ENCODE measurements at places on chromosomes 5 and 9. TPM values are rescaled to one million over a fixed set of nuclear protein-coding genes. Genes with fewer than 3 reads are reported as not detected.

DNA sequence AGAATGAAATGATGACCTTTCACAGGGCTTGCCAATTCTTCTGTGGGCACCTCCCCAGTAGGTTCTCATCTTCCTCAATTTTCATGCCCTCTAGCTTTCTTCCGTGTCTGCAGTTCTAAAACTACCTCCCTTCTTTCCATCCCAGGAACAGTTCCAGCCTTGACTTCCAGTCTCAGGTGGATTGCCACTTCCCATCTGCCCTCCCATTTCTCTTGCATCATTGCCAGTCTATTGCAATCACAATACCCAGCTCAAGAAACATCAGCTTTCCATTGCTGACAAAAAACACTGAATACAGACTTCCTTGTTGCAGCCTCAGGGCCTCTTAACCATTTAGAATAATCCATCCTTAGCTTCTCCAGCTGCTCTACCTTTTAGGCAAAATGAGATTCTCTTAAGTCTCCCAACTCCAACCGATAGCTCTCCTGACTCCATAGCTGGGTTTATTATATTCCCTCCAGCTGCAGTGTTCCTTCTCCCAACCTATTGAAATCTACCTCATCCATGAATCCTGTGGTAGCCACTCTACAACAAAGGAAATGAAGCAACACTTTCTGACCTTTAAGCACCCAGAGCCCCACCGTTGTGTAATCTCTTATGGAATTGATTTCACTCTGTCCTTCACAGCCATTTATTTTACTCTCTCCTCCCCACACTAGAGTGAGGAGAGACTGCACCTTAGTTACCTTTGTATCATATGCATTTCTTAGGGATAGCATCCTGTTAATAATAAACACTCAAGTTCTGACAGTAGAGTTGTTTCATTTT lies 75.6 kb upstream of the PCA3 start:
- H3K4me3 ChIP-seq = no peak overlapping the region
- peak overlapping the region; percentile 92 for H3K27ac ChIP-seq
- DNase-seq = peak; percentile 43
- H3K4me1 ChIP-seq = peaks cover 24% of the 10 kb centered on the region
- no peaks in the 10 kb centered on the region for H3K36me3 ChIP-seq

- no peak overlapping the region for H3K4me3 ChIP-seq
- H3K4me1 ChIP-seq = no peaks in the 10 kb centered on the region
- no peaks in the 10 kb centered on the region for H3K36me3 ChIP-seq
- no peak overlapping the region for H3K27ac ChIP-seq
Measured at GRCh38 chr5:62661126-62661525, 82.5 kb downstream of the LRRC70 start.

DNA sequence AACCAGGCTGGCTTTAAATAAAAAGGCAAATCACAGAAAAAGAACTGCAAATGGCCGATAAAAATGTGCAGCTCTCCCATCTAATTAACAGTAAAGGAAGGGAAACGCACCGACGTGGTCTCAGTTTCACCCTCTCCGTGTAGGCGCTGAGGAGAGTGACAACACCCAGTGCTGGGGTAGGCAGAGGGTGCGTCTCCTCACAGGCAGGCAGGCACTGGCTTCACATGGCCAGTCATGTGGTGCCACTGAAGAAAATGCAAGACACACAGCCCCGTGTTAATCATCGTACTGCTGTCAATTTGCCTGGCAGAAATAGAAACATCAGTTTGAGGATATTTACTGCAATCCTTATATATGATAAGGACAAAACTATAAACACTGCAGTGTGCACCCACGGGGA lies 178.4 kb downstream of the FANCC start:
- H3K27ac ChIP-seq = no peak overlapping the region
- no peaks in the 10 kb centered on the region for H3K36me3 ChIP-seq
- peaks cover 7% of the 10 kb centered on the region for H3K4me1 ChIP-seq
- no peak overlapping the region for H3K4me3 ChIP-seq
- DNase-seq = no peak

MSX2 gene
- total RNA-seq = 2.4 TPM

CFAP157 gene
- not detected for total RNA-seq

GRCh38 chr5:145768863-145769262 lies 66.3 kb downstream of the PRELID2 start:
- no peak overlapping the region for H3K4me3 ChIP-seq
- H3K4me1 ChIP-seq = no peaks in the 10 kb centered on the region
- H3K27ac ChIP-seq = no peak overlapping the region
- H3K36me3 ChIP-seq = no peaks in the 10 kb centered on the region
- no peaks in the 10 kb centered on the region for H3K27me3 ChIP-seq

DNA sequence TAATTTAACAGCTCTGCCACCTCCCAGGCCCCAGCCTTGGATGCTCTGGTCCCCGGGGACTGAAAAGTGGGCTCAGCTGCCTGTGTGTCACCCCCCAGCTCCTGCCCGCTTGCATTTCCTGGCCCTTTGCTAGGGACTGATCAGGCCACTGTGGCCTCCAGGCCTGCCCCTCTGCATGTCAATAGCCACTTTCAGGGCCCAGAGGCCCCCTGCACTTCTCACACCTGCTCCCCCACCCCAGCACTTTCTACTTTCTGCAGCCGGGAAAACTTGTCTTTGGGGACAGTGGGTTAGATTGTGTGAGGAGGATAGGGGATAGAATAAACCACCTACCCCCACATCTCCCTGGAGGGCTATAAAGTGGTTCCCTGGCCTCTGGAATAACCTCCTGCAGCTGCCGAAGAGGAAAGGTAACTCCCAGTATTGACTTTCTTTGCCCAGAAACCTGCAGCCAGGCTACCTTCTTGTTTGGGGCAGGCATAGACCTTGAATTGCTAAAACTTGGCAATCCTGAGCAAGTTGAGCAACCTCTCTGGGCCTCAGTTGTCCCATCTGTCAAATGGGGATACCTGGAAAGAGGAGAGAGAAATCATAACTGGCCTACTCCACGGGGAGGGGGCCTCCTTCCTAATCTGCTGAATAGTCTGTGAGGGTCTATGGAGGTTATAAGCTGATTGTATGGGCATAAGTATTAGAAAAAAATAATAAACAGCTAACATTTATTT lies 7.8 kb downstream of the AIF1L start:
- H3K27ac ChIP-seq = no peak overlapping the region
- H3K4me1 ChIP-seq = no peaks in the 10 kb centered on the region

GRCh38 chr9:19213823-19214222 lies 16.7 kb upstream of the DENND4C start:
- H3K27me3 ChIP-seq = no peaks in the 10 kb centered on the region
- H3K4me1 ChIP-seq = no peaks in the 10 kb centered on the region
- H3K36me3 ChIP-seq = no peaks in the 10 kb centered on the region

MYMK gene
- not detected for total RNA-seq

RMI1 gene
- 5.7 TPM for total RNA-seq

BNIP1 gene
- total RNA-seq = 7.3 TPM

DNA sequence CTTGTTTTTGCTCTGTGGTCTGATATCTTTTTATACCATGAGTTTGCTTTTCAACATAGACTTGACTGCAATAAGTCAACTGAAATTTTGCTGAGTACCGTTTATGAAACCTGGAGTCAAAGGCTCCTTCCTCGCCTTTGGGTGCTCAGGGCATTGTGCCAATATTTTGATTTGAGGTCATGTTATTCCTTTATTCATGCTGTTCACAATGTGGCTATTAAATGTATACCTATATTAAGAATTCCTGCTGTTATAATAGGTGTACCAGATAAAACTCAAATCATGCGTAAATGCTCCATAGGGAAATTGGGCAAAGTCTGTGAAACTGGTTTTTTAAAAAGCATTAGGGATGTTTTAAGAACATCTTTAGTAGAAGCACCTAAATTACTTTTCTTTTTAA lies 334.0 kb upstream of the NUDT12 start:
- no peaks in the 10 kb centered on the region for H3K36me3 ChIP-seq
- no peak overlapping the region for H3K4me3 ChIP-seq
- H3K27me3 ChIP-seq = no peaks in the 10 kb centered on the region
- H3K27ac ChIP-seq = no peak overlapping the region
- no peaks in the 10 kb centered on the region for H3K4me1 ChIP-seq

F2RL1 gene
- total RNA-seq = 2.7 TPM

DNA sequence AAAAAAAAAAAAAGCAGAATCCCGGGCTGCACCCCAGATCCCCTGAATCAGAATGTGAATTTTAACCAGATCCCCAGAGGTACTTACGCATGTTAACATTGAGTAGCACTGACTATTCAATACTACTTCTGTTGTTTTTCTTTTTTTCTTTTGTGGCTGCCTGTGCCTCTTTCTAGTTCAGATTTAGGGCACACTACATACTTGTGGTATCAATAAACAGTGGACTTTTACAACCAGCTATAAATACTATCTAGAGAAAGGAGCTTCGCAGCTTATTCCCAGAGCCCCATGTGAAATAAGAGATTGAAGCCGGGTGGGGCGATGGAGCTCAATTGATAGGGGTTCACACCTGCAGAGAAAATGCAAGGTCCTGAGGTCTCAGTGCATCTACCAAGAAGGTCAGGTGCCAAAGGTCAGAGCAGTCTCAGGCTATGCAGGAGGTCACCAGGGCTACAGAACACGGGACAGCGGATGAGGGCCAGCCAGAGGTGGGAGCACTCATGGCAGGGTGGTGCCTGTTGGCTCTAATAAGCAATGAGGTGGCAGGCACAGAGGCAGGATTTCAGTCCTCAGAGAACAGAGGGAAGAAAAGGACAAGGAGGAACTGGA lies 22.3 kb downstream of the WWC1 start:
- H3K36me3 ChIP-seq = no peaks in the 10 kb centered on the region
- peak; percentile 20 for DNase-seq
- no peaks in the 10 kb centered on the region for H3K27me3 ChIP-seq
- no peak overlapping the region for H3K27ac ChIP-seq

DNA sequence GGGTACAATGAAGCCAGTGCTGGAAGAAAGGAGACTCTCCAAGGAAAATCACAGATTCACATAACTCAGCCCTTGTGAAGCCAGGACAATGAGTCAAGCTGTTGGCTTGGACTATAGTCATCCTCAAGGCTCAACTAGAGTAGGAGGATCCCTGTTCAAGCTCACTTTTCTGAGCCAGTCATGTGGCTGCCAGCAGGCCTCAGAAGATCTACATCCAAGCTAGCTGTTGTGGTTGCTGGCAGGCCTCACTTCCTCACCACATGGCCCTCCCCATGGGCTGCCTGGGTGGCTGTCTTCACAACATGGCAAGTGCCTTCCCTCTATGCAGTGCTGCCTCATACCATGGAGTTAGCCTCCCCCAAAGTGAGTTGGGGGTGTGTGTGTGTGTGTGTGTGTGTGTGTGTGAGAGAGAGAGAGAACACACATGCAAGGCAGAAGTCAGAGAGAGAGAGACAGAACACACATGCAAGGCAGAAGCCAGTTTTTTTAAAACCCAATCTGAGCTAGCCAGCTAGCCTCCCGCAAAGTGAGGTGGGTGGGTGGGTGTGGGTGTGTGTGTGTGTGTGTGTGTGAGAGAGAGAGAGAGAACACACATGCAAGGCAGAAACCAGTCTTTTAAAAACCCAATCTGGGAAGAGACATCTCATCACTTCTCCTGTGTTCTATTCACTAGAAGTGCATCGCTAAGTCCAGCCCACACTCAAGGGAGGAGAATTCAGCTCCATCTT lies 17.1 kb downstream of the SCAI start:
- DNase-seq = peak; percentile 99
- H3K4me1 ChIP-seq = peaks cover 19% of the 10 kb centered on the region
- H3K4me3 ChIP-seq = peak overlapping the region; percentile 55
- no peaks in the 10 kb centered on the region for H3K36me3 ChIP-seq
- peak overlapping the region; percentile 83 for H3K27ac ChIP-seq
- no peaks in the 10 kb centered on the region for H3K27me3 ChIP-seq

TRPM6 gene
- total RNA-seq = not detected

- no peaks in the 10 kb centered on the region for H3K27me3 ChIP-seq
- H3K27ac ChIP-seq = no peak overlapping the region
- no peak for DNase-seq
- H3K36me3 ChIP-seq = peaks cover 3% of the 10 kb centered on the region
- peaks cover 11% of the 10 kb centered on the region for H3K4me1 ChIP-seq
Measured at GRCh38 chr9:114287763-114288192, 35.1 kb upstream of the ORM1 start.

RGP1 gene
- total RNA-seq = 19.1 TPM

TAS2R1 gene
- total RNA-seq = not detected

GRCh38 chr5:173598686-173599085 lies 17.8 kb downstream of the BOD1 start:
- H3K36me3 ChIP-seq = no peaks in the 10 kb centered on the region
- no peak overlapping the region for H3K27ac ChIP-seq
- no peaks in the 10 kb centered on the region for H3K27me3 ChIP-seq
- H3K4me3 ChIP-seq = no peak overlapping the region
- DNase-seq = no peak

LTC4S gene
- 3.7 TPM for total RNA-seq

PCDHA1 gene
- total RNA-seq = not detected

DNA sequence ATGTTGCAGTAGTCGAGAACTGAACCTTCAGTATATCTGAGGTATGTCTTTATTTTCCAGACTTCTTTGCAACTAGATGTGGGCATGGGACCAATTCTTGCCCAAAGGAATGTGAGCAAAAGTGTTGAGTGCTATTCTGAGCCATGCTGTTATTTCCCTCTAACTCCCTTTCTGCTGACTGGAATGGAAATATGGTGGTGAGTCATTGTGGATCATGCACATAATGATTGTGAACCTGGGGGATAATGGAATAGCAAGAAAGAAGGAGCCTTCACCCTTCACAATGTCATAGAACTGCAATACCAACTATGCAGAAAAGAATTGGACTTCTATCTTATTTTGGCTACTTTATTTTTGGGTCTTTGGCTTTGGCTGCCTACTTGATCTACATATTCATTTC lies 10.3 kb upstream of the DOCK2 start:
- H3K4me1 ChIP-seq = peaks cover 62% of the 10 kb centered on the region
- H3K36me3 ChIP-seq = no peaks in the 10 kb centered on the region
- no peak overlapping the region for H3K4me3 ChIP-seq
- peak overlapping the region; percentile 92 for H3K27ac ChIP-seq
- peak; percentile 94 for DNase-seq

CCL27 gene
- total RNA-seq = not detected

DNA sequence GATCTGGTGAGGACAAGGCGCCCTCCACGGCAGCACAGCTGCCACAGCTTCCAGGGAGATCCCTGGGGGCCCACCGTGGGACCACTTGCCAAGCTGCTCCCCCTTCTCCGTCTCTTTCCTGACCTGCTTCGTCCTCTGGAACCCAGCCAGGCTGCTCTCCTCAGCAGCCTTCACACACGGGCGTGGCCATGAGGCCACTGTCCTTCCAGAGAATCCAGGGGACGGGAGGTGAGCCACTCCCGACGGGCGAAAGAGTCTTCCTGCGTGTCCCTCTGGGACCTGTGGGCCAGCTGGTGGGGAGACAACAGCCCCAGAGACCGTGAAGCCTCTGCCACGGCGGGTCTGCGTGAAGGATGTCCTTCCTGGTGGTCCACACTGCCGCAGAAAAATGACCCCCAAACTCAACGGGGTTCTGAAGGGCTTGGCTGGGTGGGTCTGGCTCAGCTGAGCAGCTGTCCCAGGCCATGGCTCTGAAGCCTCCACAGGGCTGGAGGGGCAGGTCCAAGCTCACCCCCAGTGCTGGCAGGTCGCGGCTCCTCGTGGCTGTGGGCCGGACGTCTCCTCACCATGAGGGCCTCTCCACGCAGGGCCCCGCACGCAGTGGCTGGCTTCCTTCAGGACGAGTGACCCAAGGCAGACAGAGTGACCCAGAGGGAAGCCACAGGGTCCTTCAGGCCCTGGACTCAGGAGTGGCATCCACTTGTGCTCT lies 47.4 kb upstream of the NKD2 start:
- no peak overlapping the region for H3K27ac ChIP-seq
- peaks cover 37% of the 10 kb centered on the region for H3K4me1 ChIP-seq
- H3K27me3 ChIP-seq = peaks cover 12% of the 10 kb centered on the region
